ENCODE measurements at places on chromosomes 1 and 21.
A peak's percentile ranks its signal among the peaks of the same experiment; 100 is the strongest.

DNA sequence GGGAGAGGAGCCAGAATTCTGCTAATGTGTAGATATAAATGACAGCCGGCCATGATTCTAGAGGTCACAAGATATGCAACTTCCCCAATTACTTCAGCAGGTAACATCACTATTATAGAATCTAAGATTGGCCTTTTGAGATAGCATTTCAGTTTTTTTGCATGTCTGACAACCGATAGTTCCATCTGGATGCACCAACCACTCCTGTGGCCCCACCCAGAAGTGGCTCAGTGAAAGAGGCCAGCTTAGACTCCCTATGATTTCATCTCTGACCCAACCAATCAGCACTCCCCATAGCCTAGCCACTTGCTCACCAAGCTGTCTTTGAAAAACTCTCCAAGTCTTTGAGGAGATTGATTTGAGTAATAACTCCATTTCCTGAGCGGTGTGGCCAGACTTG is 30.3 kb upstream of the NUF2 start:
- no peak for DNase-seq

- no peak for DNase-seq
Measured at GRCh38 chr1:89613928-89614327, 19.0 kb upstream of the LRRC8C start.

DNA sequence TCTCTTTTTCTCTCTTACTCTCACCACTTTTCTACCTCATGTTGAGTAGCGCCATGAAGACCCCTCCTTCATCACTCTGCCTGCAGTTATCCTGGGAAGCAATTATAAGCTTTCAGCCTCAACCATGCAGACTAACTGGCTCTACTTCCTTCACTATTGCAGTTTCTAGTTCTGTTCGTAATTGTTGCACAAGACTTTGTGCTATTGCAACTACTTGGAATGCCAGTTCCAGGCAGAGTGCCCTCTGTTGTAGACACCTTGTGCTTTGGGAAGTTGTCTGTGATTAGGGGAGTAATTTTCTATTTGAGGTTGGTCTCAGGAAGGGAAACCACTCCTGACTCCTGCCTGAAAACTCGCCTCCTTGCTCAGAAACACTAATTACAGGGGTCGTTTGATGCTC is 19.4 kb downstream of the PGM1 start:
- DNase-seq: no peak

DNA sequence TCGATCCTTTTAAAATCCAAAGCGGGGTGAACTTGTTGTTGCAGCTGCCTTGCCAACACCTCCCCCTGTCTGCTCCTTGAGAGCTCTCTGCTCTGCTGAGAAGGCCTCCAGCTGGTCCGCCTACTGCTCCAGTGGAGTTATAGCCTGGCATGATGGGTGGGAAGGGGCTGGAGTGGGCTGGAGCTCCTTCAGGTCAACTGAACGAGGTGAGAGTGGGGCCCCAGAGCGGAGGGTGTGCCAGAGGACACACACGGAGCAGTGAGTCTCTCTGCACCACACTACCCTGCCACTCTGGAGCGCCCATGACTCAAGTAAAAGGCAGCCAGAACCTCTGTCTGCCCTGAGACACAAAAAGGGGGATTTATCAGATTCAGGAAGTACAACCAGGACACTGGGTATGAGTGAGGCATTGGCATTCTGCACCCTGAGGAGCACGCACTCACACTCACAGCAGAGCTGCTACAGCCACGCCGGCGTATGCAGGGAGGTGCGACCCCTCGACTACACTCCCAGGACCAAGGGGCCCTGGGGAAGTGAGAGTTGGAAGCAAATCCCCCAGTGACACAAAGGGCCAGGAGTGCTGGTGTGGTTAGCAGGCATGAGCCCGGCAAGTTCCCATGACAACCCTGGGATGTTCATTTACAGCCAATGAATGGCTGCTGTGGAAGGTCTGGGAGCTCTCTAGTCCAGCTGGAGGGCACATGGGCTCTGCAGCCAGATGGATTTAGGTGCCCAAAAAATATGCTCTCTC is 28.0 kb upstream of the EVA1B start:
- DNase-seq: no peak

GRCh38 chr1:176560681-176561080 is 97.7 kb downstream of the PAPPA2 start:
- no peak for DNase-seq

- DNase-seq: no peak
Measured at GRCh38 chr1:218983433-218983832, 190.2 kb upstream of the LYPLAL1 start.

- DNase-seq: no peak
Measured at GRCh38 chr1:55040083-55040932, 960 bp downstream of the PCSK9 start.

GRCh38 chr1:206895325-206895724 is 1.9 kb upstream of the IL24 start:
- DNase-seq: no peak

- DNase-seq: no peak
Measured at GRCh38 chr21:32529679-32530078, 55.6 kb downstream of the TCP10L start.

DNA sequence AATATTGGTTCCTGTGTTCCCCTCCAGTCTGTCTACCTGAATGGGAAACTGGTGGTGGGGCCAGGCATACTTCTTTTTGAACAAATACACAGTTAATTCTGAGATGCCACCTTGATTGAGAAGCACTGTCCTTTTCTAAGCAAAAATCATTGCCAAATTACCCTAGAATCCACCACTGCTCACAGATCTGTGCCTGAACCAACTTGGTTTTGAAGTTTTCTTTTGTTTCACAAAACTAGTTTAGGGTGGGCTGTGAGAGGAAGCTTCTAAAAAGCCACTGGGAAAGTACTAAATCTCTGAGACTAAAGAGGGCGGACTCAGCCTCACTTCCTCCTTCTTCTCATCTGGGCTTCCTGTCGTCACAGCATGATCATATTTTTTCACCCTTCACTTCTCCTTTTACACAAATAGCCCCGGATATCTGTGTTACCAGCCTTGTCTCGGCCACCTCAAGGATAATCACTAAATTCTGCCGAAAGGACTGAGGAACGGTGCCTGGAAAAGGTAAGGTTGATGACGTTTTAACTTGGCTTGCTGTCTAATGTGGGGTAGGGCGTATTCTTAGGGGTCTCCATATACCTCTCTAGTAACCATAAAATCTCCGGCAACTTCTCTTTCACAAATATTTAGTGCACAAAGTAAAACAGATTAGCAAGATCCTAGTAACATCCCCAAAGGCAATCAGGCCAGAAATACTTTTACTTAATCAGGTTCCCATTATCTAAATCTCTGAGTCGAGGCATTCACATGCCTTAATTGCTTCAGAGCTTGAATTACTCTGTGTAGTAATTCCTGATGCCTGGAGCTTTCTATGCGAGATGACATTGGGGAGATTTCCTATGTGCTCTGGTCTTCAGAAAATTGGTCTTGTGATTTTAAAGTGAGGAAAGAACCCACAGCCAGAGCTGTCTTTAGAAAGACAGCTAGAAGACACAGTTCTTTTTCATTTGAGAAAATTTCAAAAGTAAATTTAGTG is at the start of gene CD53:
CD53 (plus strand) TSS at position 404 of the 976 bp plus-strand sequence. CDS start 18,261 bp downstream, outside the sequence.
- no peak for DNase-seq

GRCh38 chr1:154895798-154896197 is 25.7 kb upstream of the KCNN3 start:
- DNase-seq: no peak

DNA sequence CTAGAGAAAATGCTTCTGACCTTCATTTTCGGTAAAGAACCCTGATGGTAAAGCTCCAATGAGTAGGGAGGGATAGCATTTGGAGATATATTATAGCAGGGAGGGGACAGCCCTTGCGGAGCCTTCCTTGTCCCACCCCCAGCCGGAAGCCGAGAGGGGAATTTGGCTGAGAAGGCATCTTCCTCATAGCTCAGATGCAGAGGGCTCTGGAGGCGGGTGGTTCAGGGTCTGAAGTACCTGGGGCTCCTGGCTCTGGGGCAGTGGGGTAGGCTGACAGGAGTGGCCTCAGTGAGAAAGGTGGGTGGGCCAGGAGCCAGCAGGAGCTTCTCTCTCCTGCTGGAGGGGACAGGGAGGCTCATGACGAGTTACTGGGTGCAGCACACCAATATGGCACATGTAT is 88.0 kb upstream of the IFFO2 start:
- no peak for DNase-seq

- DNase-seq: no peak
Measured at GRCh38 chr1:77415579-77415978, 133.8 kb downstream of the AK5 start.

- DNase-seq: no peak
Measured at GRCh38 chr1:27342778-27343638, 1.2 kb downstream of the SYTL1 start.

DNA sequence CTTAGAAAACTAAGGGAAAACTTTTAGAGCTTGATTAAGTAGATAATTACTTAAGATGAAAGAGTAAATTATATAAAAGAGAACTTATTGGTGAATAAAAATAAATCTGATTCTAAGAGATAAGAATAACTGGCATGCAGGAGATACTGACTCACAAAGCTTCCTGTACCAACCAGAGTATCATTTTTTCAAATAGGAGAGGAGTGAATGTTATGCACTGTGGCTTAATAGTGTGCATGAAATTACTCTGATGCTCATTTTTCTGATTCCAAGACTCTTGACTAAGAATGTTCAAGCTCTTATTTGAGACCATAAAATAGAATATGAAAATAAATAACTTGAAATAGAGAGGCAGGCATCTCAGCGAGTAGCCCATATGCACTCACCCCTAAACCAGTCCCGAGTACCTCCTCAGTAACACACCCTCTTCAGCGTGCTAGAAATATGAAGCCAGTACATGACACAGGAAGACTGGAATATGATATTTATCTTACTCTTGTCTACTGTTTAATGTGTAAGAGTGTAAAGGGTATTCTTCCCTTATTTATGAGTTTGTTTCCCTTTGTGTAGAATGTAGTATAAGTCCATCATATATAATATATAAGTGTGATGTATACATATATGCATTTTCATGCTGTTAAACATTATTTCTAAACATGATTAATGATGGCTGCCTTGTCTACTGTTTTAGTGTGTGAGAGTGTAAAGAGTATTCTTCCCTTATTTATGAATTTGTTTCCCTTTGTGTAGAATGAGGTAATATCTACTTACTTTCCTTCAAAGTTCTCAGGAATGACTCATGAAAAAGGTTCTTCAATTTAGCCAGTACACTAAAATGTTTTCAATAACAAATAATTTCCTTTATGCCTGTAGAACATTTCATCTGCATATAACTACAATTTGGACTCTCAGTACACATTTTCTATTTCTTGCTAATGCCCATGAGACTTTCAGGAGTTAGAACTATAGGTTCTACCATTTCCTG is 99.2 kb upstream of the PALMD start:
- DNase-seq: no peak

DNA sequence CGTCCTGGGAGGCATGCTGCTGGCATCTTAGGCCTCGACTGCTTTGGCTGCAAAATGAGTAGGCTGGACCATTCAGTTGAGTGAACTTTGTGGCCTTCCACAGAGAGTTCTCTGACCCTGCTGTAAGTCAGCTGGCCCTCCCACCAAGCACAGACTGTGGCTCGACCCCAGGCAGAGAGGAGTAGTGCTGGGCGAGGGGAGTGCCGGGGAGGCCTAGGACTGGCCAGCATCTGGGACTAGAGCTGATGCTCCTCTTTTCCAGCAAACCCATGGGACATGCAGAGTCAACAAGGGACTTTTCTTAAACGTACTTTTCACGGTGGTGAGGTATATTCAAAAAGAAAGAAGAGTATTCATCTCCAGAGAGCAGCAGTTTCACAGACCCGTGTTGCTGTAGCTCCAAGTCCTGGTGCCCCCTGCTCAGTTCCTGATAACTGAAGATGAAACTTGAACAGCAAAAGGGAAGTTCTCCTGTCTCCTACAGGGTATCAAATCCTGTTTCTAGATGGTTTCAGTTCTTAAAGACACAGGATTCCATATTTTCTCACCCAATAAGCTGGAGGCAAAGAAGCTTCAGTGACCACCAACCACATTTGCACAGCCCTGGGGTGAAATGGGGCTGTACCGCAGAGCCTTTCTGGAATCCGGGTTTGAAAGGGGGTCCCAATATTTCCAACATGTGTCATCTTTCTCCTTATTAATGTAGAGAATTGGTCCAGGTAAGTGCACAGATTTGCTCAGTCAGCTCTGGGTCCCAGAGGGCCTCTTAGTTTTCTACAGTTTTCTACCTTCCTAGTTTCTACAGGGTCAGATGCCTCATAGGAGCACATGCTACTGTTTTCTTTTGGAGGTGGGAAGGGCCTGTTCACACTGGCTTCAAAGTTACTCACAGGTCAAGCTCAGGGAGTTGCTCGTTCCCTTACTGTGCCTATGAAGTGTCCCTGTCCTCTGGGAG is 20.9 kb downstream of the BATF3 start:
- no peak for DNase-seq

GRCh38 chr1:41637367-41637766 is 152.9 kb upstream of the EDN2 start:
- no peak for DNase-seq

- no peak for DNase-seq
Measured at GRCh38 chr1:84833194-84833593, 59.8 kb downstream of the LPAR3 start.

GRCh38 chr1:76625886-76626678 is 241.2 kb upstream of the ST6GALNAC5 start:
- DNase-seq: no peak

GRCh38 chr1:119448127-119448511 is 33.2 kb downstream of the HSD3B2 start:
- no peak for DNase-seq

GRCh38 chr1:108854221-108855019 is 2.5 kb downstream of the AKNAD1 start:
- DNase-seq: no peak

- no peak for DNase-seq
Measured at GRCh38 chr21:31618696-31619430, 40.6 kb upstream of the SOD1 start.

- no peak for DNase-seq
Measured at GRCh38 chr21:34183331-34183928, 110.1 kb downstream of the MRPS6 start.

- DNase-seq: no peak
Measured at GRCh38 chr1:59229138-59229537, 67.8 kb upstream of the FGGY start.

DNA sequence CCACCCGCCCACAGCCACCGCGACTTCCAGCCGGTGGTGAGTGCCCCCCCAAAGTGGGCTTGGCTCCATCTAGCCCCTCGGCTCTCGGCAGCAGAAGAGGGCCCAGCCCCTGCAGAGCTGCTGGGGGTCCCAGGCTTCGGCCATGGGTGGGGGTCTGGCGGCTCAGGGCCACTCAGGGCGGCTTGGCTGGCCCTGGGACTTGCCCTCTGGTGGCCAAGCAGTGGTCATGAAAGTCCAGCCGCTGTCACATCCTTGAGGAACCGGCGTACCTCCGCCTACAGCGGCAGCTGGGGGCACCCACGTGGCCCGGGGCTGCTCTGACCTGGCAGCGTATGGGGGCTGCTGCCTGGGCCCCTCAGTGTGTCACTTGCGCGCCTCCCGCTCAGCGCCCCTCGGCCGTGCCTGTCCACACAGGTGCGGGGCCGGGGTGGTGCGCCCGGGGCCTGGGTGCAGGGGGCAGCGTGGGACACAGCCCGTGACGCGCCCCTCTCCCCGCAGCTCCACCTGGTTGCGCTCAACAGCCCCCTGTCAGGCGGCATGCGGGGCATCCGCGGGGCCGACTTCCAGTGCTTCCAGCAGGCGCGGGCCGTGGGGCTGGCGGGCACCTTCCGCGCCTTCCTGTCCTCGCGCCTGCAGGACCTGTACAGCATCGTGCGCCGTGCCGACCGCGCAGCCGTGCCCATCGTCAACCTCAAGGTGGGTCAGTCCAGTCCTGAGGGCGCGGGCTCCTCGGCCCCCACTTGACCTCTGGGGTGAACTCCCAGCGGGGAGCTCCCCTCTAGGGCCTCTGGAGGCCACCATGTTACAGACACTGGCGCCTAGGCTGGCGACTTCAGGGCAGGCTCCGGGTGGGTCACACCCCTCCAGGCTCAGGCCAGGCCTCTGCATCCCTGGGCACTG is 32.4 kb downstream of the SLC19A1 start:
- no peak for DNase-seq

GRCh38 chr1:12052008-12052573 is 11.0 kb upstream of the TNFRSF8 start:
- peak; percentile 51 for DNase-seq

Data from stimulated activated CD4-positive, alpha-beta T cell treated with anti-CD3 and anti-CD28 coated beads, Interleukin-12 subunit alpha, Interleukin-12 subunit beta, amount 100 ng/mL, for 48 hours (primary cell).